Caudate nucleus (tissue), 63 donors: ENCODE measurements at places on chromosomes 12 and 14.

DNA sequence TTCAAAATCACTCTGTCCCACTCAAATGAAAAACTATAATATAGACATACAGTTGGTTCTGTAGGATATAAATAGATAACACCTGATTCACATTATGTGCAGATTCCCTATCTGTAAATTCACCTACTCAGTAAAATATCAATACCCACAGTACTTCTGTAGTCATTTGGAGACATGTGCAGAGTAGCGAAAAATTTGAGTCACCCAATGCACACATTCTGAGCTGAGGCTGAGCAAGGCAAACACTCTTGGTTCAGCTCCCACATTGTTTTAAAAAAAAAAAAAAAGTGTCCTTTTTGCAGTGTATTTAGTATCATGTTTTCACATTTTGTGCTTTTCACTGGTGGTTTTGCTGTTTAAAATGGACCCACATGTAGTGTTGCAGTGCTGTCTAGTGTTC is 27.3 kb upstream of the BBS10 start:
- no peak for DNase-seq

GRCh38 chr14:95895720-95896119 is 19.1 kb downstream of the TUNAR start:
- DNase-seq: no peak

GRCh38 chr12:103308396-103308795 is 187.4 kb downstream of the C12orf42 start:
- DNase-seq: no peak

- no peak for DNase-seq
Observed at GRCh38 chr14:22767323-22767589, 768 bp downstream of the OXA1L start.

GRCh38 chr12:47551426-47551851 is 154.4 kb downstream of the RPAP3 start:
- no peak for DNase-seq

- DNase-seq: no peak
Observed at GRCh38 chr12:47238669-47239114, 158.9 kb upstream of the AMIGO2 start.

DNA sequence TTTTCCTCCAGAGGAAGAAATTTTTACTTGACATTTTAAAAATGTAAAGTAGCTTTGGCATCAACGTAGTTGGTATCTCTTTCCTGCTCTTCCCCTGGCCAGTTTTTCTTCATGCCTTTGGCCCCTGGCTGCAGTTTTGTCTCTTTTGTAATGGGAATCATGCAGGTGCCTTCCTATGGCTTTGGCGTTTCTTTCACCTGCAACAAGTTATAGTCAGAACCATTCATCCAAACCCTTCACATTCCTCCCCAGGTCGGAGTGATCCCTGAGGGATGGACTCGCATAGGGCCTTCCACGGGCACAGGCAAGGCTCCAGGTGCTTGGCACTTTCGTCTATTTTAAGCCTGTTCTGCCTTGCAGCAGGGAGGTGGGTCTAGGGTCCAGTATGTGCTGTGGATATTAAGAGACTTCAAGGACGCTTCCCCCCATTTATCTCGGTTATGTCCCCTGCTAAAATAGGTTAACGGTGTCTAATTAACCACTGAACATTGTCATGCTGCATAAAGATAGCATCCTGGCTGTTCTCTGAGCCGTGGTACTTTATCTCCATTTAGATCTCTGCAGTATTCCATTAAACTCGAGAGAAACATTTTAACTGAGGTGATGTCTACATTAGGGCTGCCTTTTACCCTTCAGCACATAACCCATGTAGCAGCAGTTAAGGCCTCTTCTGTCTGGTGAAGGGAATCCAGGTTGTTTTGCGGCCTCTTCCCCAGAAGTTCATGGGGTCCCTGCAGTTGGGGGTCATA is 66.3 kb downstream of the IFT43 start:
- no peak for DNase-seq

- DNase-seq: no peak
Observed at GRCh38 chr14:62015945-62016344, 253.7 kb downstream of the SNAPC1 start.

GRCh38 chr12:3145546-3146310 is 68.5 kb downstream of the TSPAN9 start:
- DNase-seq: no peak
